Psoas muscle (tissue), 8 donors: ENCODE measurements at places on chromosomes 5 and 9.
A peak's percentile ranks its signal among the peaks of the same experiment; 100 is the strongest.

- DNase-seq, result peak; percentile 82
Observed at GRCh38 chr5:141430332-141431113, at the start of gene PCDHGA12. Gene PCDHGA12, plus strand, starts transcription at chr5:141430507. Its CDS starts 253 bp downstream, at chr5:141430760.

GRCh38 chr9:132042324-132042723 is 37.3 kb downstream of the MED27 start:
- DNase-seq, result no peak

DNA sequence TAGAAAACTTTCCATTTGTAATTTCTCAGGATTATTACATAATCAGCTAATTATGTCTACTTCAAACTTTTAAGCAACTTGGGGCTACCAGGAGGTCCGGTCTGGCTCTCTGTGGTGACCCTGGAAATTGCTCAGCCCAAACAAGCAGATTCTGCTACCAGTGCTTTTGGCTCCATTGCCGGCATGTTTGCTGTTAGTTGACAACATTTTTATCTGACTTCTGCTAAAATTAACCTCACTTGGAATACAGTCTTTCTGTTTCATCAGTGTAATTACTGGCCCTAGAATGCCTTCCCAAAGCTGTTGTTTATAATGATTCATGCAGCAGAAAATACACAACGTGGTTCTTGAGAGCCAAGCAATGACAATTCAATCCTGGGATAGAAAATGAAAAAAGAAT is 38.5 kb upstream of the FAM81B start:
- DNase-seq, result no peak

- no peak for DNase-seq
Observed at GRCh38 chr9:135380311-135380960, 99.1 kb upstream of the PPP1R26 start.
